ENCODE measurements at places on chromosomes 2 and 18.

GRCh38 chr2:121080013-121080772, 204.8 kb downstream of the TFCP2L1 start:
- no peak for DNase-seq

DNA sequence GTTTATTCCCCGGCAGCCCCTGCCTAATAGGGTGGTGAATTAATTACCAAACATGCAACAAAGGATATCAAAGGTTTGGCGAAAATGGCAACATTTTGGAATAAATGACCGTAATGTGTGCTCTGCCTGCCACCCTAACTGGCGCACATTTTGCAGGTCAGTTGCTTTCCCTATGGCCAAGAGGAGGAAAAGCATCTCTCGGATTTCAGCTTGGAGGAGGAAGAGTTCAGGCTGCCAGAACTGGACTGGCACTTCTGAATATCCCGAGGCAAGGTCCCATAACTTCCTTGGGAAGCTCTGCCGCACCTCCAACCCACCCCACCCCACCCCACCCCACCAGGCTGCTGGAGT, 37.1 kb downstream of the SLC25A52 start:
- no peak for DNase-seq

- DNase-seq = peak; percentile 15
These were observed 37.4 kb downstream of the ZNF236 start for GRCh38 chr18:76859474-76860339.

GRCh38 chr2:84038866-84039265, 420.2 kb downstream of the SUCLG1 start:
- no peak for DNase-seq

- no peak for DNase-seq
These were observed 86.0 kb downstream of the COL3A1 start for GRCh38 chr2:189060096-189060642.

GRCh38 chr2:218074031-218074430, 5.0 kb downstream of the RUFY4 start:
- no peak for DNase-seq

GRCh38 chr18:76875390-76876325, 53.3 kb downstream of the ZNF236 start:
- DNase-seq = no peak

GRCh38 chr2:63344575-63345284, 243.5 kb downstream of the WDPCP start:
- DNase-seq = no peak

GRCh38 chr18:32429402-32429801, 41.3 kb downstream of the GAREM1 start:
- DNase-seq = no peak

DNA sequence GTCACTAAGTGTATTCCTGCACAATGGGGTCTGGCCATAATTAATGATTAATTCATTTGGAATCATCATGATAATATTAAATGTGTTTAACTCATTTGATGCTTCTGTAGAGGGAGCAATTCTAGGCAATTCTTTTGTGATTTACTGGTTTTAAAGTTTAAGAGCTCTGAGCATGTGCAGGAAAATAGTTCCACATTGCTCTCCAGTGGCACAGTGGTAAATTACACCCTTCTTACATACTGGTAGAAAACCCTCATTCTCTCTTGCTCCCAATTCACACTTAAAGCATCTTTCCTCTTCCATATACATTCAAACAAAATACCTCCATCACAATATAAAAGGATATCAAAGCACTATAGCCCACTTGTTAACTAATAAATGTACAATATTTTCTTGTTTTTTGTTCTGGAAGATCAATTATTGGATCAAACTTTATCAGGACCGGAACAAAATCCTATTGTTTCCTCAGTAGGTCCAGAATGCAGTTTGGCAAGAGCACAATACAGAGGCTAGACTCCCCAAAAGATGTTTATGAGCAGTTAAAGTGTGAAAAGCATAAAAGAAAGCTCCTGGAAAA, 844.3 kb downstream of the MBD2 start:
- DNase-seq = no peak

- DNase-seq = no peak
These were observed 286.5 kb downstream of the THSD7B start for GRCh38 chr2:137051778-137052398.

DNA sequence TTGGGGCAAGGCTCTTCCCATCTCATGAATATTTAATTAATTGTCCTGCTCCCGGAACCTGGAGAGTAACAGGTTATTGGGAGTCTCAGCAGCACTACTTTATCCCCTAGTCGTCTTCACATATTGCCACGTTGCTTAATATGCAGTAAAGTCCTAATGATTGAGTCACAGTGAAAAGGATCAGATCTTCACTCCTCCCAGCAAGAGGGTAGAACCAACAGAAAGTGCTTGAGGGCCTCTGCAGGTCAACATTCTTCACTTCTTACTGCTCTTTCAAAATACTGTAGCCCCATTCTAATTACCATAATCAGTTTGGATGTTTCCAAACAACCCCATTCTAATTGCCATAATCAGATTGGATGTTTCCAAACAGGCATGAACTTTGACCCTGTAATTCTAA, 801.0 kb downstream of the LRRTM4 start:
- DNase-seq = no peak

DNA sequence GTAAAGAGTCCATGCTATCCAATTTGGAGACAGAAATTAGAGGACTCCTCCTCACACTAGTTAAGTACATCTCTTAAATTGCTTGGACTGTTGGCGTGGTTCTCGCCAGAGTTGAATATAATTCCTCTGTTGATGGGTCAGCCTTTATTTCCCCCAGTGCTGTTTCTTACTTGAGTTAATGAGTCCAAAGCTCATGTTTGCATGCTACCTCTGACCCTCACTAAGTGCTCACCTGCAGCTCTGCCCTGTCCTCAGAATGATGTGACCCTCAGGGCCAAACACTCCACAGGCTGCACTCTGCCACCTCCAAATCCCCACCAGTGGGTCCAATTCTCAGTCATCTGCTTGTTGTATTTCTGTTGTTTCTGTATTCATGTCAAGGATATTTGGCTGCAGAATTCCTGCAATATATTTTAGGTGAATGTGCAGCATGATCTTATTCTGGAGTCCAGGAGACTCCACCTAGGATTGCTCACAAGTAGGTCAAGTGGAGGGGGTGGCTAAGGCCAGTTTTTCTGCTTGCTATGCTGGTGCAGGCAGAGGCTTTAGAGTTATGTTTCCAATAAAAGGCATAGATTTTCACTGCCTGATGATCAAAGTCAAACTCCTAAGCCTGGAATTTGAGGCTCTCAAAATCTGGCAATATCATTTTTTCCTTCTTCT, 37.8 kb downstream of the RDH14 start:
- no peak for DNase-seq

DNA sequence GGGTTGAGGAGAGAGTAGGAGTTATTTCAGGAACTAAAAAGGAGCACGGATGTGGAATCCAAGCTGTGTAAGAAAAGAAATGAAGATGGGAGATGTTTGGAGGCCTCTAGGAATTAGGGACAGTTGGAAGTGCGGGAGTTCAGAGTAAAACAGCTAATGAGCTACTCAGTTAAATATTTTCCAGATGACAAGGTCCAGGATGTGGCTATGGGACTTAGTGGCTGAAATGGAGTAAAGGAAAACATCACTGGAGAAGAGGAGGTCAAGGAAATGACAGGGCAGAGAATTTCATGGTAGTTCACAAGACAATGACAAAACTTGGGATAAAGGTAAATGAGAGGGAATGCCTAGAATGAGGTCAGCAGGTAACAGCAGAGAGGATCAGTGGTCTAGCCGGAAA, 13.0 kb downstream of the GPR155 start:
- DNase-seq = no peak

DNA sequence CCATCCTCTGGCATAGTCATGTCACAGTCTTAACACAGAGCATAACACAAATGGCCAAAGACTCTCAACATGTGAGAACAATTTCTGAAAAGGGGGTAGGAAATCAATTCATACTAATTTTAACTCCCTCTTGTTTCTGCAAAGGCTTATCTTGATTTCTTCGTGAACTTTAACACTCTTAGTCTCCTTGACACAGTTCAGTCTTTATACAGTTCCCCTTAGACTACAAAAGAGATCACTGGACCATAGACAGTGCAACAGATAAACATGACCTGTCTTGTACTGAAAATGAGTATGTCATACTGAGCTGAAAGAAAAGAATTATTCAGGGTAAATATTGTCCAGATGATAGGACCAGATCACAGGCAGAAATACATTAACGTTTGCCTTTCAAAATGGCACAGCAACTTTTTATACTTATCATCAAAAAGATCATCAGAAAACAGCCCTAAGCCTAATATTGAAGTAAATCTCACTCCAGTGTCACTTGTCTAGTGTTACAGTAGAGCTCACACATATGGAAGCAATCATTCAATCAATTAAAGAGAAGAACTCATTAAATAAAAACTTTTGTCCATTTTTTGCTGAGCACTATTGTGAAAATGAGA, 56.4 kb upstream of the VRK2 start:
- no peak for DNase-seq

- DNase-seq = no peak
These were observed 53.5 kb upstream of the NDUFV2 start for GRCh38 chr18:9048808-9049494.

DNA sequence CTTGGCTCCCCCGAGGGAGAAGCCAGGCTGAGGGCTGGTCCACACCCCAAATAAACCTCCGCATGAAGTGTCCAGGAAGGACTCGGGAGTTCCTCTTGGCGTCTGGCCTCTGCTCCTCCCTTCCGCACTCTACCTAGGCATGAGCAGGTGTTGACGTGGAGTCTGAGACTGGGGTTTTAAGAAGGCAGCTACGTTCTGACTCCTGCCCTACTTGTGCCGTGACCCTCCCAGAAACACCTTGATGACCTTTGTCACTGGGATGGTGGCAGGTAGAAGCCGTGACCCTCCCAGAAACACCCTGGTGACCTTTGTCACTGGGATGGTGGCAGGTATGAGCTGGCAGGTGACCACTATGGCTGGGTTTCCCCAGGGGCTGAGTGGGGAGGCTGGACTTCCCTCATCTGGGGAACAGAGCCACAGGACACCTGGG, 54.8 kb downstream of the HS6ST1 start:
- DNase-seq = no peak

DNA sequence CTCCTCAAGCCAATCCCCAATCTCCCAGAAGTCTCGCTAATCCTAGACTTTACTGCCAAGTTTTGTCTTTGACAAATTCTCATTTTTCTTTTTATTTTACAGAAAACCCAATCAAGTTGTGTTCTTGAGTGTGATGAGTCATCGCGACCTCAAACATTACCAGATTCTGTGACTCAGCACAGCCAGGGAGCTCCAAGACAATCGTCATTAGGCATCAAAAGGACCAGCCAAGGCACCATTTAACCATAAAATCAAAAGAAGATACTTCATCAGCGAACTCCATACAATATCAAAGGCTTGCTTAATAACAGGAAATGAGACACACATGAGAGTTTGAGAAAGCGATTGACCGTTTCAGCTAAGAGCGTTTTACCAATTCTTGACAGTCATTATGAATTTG, 146.2 kb upstream of the AGAP1 start:
- DNase-seq = no peak

GRCh38 chr2:119758881-119759450, 756 bp upstream of the PTPN4 start:
- DNase-seq = no peak

DNA sequence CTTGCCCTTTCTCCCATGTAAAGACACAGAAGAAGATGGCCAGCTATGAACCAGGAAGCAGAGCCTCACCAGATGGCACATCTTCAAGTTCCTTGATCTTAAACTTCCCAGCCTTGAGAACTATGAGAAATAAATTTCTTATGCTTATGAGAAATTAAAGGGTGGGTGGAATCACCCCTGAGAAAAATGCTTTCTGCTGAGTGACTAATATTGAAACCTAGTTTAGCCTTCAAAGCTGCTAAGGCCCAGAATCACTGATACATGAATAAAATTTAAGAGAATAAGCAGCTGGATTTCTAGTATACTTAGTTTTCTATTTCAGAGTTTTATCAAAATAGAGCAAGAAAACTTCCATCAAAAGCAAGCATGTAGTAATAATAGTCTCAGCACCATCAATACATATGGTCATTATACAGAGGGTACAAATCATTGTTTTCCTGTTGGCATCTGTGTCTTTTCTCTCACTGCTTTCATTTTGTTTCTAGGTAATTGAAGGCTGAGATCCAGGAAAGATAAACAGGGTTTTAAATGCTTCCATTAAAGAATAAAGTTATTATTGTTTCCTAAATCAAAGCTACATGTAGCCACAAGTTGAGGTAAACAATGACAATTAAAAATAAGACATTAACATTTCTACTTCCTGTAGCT, 53.3 kb upstream of the COL5A2 start:
- no peak for DNase-seq

DNA sequence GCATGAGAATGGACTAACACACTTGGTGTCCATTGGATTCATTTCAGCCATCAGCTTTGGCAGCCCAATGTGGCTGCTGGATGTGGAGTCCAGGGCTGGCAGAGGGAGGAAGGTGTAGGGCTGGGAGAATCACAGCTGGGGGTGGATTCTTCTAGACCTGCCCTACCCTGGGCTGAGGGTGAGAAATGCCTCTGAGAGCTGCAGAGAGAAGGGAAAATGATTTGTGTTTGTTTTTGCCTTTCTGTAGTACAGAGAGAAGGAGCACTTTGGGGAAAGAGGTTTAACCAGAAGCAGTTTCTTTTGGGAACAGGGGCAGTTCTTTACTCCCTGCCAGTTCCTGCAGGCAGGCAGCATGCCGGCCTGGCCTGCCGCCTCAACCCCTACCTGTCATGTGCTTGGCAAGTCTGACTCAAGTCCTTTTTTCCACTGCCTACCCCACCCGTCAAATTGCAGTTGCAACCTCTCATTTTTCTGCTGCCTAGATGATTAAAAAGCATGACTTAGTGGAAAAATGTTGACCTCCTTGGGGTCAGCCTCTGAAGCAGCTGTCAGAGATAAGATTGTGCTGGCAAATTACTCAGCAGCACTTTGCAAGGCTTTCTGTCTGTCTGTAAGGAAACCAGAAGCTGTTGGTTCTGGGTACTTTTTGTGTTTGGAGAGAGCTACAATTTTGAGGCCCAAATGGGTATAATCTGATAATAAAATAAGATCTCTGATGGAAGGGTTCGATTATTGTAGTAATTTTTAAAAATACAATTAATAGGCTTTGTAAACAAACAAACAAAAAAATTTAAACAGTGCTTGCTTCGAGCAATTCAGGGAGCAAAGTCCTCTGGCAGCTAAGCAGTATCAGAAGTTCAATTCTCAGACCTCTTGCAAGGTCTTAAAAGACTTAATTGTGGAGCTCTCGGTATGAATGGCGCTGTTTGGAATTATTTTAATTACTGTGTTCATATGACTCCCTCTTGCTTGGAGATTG, 21.7 kb downstream of the LBH start:
- DNase-seq = peak; percentile 70

DNA sequence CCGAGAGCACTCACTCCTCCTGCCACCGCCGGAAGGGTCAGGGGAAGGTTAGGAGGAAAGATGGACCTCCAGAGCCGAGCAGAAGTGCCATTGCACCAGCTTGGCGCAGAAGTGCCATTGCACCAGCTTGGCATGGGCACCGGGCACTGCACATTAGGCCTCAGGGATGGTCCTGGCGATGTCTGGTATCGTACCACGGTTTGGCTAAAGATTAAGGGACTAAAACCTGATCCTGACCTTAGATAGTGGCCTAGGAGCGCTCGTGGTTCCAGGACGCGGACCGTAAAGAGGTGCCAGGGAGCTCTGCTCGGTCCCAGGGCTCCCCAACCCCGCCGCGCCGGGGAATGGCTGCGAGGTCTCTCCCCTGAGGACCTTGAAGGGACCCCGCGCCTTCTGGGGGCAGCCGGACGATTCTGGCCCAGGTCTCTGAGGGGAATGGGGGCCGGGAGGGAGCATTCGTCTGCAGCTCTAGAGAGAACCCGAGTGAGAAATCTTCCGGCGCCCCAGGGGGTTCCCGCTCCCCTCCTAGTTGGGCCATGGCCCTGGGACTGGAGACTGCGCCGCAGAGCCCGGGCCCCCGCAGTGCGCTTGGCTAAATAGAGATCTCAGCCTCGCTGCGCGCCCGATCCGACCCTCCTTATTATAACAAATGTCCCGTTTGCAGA, 1.8 kb downstream of the PAX8 start:
- no peak for DNase-seq

All from activated CD4-positive, alpha-beta T cell treated with anti-CD3 and anti-CD28 coated beads, Interleukin-2, amount 50 U/mL, for 24 hours (primary cell).